ENCODE measurements at places on chromosomes 7 and 10.

- no peak for DNase-seq
Measured at GRCh38 chr10:91077549-91078071, 142.9 kb upstream of the PCGF5 start.

DNA sequence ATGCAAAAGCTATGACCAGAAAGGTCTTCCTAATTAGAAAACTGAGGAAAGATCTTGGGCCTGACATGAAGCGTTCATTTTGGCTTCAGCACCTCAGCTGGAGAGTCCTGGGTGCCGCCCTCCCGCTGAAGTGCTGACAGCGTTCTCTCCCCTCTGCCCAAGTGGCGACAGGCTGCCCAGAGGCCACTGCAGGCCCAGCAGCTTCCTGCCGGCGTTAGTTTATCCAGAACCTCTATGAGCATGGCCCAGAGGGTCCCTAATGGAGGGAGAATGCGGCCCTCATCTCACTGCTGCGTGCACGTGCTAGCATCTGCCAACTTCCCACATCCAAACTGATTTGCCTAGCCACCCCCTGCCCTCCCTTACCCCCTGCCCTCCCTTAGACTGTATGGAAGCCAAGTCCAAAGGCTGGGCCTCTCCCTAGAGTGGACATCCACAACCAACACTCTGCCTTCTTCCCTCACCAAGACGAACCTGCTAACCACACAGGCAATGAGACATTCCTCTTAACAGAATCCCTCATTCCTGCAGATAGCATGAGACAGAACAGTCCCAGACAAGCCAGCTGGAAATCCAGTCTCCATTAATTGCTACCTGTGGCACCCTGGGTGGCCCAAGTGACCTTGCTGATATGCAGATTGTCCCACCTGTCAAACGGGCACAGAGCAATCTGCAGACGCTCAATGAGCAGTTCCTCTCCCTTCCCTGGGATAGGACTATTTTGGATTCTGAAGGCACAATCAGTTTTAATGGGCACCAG is 108.4 kb downstream of the C10orf90 start:
- DNase-seq = no peak

GRCh38 chr7:123191132-123191531 is 8.6 kb downstream of the SLC13A1 start:
- no peak for DNase-seq

DNA sequence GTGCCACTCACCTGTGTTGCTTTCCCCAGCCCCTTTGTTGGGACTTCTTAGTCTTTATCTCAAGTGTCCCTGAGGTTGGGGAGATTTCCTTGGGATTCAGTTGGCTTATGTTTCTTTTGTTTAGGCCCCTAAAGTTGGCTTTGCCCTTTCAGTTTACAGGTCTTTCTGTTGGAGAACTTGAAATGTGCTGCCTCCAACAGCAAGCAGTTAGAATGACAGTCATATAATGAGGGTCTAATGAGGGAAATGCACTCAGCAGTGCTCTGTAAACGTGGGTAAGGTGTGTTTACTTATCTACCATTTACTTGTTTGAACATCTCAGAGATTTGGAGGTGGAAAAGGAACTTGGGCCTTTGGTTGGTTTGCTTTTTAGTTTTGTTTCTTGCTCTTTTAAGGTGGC is 191.4 kb upstream of the STK17A start:
- no peak for DNase-seq

- no peak for DNase-seq
Measured at GRCh38 chr7:28904578-28905048, 53.5 kb downstream of the TRIL start.

DNA sequence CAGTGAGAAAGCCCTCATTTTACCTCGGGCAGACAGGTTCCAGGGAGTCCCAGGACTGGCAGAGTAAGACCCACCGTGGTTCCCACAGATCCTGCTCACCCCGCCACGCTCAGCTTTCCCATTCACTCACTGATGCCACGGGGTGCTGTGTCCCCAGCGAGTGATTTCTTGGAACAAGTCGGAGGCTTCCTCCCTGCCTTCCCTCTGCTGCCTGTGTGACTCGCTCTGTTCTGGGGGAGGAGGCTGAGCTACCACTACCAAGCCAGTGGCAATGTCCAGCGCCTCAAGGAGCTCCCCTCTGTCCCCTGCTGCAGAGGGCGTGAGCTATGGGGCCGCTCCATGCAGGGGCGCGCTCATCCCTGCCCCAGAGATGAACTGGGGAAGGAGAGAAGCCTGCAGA is 12.6 kb downstream of the IL15RA start:
- no peak for DNase-seq

DNA sequence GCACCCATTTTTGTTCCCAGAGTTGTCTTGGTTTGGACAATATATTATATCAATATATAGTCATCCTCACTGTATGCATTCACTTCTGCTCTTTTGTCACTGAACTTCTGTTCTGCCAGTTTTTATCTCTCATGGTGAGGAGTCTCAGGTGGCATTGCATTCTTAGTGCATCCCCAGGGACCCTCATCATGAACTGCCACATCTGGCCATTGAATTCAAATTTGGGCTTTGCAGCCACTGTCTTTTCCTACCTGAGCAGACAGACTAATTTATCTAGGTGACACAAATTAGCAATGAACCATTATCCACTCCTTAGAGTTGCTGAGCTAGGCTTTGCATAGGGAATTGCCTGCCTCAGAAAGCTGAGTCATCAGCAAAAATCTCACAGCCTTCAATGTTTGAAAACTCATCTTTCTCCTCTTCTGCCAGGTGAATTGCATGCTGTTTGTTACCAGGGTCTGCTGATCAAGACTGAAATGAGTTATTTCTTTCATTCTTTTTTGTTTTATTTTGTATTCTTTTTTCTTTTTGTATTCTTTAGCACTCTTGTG is 316.8 kb upstream of the MTPN start:
- no peak for DNase-seq

- DNase-seq = no peak
Measured at GRCh38 chr7:135930565-135931461, 46.3 kb downstream of the MTPN start.

- no peak for DNase-seq
Measured at GRCh38 chr7:78399033-78399769, 600.6 kb downstream of the PHTF2 start.

GRCh38 chr10:8577686-8578085 is 523.2 kb downstream of the GATA3 start:
- DNase-seq = no peak

- DNase-seq = no peak
Measured at GRCh38 chr7:78465894-78466293, 667.3 kb downstream of the PHTF2 start.

GRCh38 chr7:105452085-105452484 is 63.4 kb upstream of the SRPK2 start:
- no peak for DNase-seq

GRCh38 chr10:11298116-11298515 is 280.4 kb downstream of the CELF2 start:
- DNase-seq = no peak

GRCh38 chr7:138483531-138483930 is 23.5 kb downstream of the TRIM24 start:
- no peak for DNase-seq

DNA sequence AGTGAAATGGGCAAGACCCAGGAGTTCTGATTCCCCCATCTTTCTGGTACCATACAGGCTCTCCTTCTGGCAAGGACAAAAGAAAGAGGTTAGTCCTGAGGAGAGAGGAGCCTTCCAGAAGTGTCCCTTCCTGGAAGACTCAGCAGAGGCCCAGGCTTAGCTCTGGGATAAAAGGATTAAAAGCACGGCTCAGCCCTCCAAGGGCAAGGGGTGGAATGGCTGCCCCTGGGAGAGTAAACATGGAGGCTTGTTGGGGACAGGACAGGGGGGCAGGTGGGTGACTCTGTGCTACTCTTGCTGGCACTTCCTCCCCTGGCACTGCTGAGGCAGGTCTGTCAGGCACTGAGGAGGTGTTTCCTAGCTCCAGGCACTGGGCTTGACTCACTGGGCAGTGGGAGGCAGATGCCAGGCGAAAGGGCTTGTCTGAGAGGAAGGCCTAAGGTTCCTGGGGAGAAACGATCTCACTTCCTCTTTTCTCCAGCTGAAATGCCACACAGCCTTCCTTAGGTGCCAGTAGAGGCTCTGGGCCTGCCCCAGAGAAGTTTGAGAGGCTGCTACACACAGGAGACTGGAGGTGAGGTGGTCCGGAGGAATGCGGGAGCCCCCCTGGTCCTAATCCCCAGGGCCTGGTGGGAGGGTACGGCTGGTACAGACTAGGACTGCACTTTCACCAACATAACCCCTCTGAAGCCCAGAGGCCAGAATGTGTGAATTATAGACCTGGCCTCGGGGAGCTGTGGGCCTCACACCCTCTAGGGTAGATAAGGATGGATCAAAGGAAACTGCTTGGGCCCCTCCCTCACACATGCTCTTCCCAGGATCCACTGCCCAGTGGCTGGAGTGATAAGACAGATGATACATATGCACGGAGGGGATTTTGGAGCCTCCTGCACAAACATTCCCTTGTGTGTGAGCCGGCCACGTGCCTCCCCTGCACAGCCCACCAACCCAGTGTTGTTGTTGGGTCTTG is 63.2 kb upstream of the PODXL start:
- DNase-seq = no peak

DNA sequence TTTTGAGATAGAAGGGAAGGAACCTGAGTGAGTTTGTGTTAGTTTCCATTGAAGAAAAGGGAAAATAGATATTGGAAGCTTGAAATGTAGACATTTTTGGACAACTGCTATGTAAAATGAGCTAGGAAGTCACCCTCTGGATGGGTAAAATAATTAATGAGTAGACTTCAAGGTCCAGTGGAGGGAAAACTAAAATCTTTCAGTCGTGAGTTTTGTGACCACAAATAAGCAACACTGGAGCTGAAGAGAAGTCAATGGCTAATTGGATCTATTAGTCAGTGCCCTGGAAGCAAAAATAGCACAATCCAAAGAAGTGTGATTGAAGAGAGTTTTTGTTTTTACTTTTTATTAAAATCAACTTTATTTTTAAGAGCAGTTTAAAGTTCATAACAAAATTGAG is 123.4 kb downstream of the MYO3A start:
- no peak for DNase-seq

- no peak for DNase-seq
Measured at GRCh38 chr10:28403090-28403489, 100.2 kb upstream of the MPP7 start.

DNA sequence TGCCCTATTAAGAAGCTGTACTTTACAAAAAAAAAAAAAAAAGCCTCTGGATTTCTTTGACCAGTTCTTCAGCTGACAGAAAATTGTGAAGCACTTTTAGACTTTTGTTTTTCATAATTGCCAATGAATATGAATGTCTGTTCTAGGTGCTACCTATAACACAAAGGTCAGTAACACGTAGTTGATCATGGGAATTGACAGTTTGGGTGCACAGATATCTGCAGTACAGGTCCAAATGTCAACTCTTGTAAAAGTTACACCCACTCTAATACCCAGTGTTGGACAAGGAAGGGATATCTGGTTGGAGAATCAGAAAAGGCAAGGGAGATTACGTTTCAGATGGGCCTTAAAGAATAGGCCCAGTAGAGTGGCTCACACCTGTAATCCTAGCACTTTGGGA is 1.8 kb downstream of the REEP3 start:
- no peak for DNase-seq

- DNase-seq = peak; percentile 42
Measured at GRCh38 chr7:92448205-92448747, 994 bp downstream of the GATAD1 start.

DNA sequence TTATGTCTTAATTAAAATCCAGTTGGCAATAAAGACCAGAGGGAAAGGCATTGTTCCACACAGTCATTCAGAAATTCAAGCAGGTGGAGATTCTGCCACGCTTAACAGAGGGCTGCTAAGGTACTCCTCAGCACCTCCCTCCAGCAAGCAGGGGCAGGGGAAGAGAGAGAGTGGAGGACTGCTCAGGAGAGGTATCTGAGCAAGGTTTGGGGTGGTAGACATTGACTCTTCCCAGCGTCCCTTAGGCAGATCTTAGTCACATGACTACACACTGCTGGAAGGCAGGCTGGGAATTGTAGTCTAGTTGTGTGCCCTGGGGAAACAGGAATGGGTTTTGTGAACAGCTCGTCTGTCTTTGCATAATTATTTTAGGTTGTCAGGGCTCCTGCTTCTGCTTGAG is 181.6 kb downstream of the NPSR1 start:
- no peak for DNase-seq

GRCh38 chr7:42494736-42495135 is 257.7 kb upstream of the GLI3 start:
- no peak for DNase-seq

Data from activated T-cell treated with anti-CD3 and anti-CD28 coated beads for 4 hours (primary cell).